Left renal cortex interstitium (tissue), 4 donors: ENCODE measurements at places on chromosomes 6 and 20. TPM values are rescaled to one million over a fixed set of nuclear protein-coding genes. Genes with fewer than 3 reads are reported as not detected.
A peak's percentile ranks its signal among the peaks of the same experiment; 100 is the strongest.

SLC35F1 gene
- polyA plus RNA-seq: 3.1 TPM

KCNK16 gene
- not detected for polyA plus RNA-seq

KCNS1 gene
- 0.51 TPM for polyA plus RNA-seq

SNRPB gene
- polyA plus RNA-seq: 170 TPM

- peak; percentile 27 for DNase-seq
These were observed 667 bp downstream of the STX11 start for GRCh38 chr6:144150710-144151657.

DNA sequence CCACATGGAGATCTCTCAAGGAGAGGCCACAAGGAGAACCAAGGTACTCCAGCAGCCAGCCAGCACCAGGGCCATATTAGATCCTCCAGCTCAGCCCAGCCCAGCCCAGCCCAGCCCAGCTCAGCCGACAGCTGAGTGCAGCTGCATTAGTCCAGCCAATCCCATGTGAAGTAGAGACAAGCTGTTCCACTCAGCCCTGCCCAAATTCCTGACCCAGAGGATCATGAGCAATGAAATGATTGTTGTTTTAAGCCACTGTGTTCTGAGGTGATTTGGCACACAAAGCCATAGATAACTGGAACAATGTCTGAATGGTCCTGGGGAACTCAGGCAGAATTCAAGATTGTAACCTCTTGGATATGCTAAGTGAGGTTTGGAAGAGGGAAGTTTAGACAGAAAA, 59.5 kb upstream of the BMP2 start:
- no peak for DNase-seq

DNA sequence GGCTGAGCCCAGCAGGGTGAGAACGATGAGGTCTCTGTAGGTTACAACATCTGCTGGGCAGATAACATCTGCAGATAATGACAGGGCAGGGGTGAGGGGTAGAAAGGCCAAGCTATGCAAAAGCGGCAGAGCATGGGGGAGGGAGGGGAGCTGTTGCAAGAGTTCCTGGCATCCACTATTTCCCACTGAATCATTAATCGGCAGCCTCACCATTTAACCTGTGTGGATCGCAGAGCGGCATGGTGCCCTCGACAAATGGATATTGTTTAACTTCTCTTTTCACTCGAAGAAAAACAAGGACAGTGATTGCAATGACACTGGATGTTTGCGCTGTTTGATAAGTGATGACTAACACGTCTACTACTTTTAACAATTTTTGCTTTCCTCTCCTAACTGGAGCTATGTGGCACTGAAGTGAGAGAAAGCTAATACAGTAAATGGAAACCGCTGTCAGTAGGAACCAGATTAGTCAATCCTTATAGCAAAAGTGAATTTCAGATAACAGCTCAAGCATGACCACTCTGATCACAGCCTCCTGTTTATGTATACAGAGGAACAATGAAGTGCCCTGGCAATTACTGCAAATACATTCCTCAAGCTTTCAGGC, 381.5 kb downstream of the TFAP2A start:
- no peak for DNase-seq

DNA sequence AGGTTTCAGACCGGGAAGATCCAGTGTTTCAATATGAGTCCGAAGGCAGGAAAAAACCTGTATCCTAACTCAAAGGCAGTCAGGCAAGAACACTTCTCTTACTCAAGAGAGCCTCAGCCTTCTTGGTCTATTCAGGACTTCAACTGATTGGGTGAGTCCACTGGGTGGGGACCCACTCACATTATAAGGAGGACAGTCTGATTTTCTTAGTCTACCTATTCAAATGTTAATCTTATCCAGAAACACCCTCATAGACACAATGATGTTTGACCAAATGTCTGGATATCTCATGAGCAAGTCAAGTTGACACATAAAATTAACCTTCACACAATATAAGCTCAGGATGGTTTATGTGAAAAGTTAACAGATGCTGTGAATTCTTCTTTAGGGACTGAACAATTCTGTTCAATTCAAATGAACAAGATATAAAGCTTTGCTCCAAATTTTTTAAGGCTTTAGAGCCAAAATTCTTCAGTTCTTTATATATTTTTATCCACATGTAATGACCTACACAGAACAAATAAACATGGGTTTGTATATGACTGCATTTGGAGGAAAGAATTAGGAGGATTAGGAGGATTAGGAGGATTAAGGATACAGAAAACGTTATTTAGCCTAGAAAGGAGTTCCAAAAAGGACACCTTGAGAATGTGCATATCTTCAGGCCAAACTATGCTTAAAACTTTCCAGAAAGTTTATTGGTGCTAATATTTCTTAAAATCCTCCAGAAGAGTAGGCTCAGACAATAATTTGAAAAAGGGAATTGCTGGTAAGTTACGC, 35.3 kb upstream of the LAMA2 start:
- DNase-seq: no peak

GRCh38 chr6:145187491-145188206, 547.7 kb downstream of the EPM2A start:
- DNase-seq: no peak

- peak; percentile 3 for DNase-seq
These were observed 5.0 kb downstream of the DST start for GRCh38 chr6:56637640-56638039.

DNA sequence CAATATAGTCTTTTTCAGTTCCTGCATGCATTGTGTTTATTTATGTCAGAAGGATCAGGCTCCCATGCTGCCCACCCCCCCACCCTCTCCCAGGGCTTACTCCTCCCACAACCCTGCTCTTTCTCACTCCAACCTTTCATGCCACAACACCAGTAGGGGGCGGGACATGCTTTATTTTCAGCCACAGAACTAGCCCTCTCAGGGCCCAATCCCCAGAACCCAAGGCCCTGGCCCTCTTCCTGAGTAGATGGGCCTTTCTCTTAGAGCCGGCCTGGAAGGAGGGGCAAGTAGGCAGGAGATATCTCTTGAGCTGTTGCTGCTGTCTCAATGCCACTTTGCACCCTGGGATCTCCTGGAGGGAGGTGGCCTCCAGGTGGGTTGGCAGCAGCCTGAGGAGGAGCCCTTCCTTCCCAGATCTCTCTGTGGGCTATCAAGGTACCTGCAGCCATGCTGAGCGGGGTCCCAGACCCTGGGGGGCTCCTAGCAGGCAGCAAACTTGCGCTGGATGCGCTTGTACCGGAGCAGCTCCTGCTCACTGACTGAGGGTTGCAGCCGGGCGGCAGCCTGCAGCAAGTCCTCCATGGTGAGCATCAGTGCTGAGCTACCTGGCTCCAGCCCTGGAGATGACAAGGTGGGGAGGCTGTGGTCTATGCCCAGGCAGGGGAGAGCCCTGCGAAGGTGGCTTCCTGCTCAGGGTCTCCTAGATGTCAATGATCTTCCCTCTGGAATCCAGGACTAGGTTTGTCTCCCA, 3.5 kb downstream of the GNMT start:
- DNase-seq: no peak
